ENCODE measurements at places on chromosomes 7 and 10.

- no peak for DNase-seq
These were observed 407 bp upstream of the MKRN1 start for GRCh38 chr7:140479739-140480084.

DNA sequence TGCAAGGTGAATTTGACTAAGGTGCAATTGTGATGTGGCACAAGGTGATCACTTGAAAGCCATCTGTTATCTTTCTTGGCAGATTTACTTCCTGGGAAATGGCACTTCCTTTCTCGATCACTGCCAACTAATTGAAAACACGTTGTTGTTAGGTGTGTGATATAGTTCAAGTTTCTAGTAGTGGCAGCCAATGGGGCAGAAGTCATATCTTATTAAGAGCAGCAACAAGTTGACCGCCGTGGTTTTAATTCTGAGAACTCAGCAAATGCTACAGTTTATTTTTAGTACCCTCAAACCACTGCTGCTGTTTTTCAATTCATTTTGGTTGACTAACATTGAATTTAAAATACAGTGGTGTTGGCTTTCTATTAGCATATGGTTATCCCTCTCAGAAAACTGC lies 1.6 kb downstream of the CHN2 start:
- peak; percentile 48 for DNase-seq

DNA sequence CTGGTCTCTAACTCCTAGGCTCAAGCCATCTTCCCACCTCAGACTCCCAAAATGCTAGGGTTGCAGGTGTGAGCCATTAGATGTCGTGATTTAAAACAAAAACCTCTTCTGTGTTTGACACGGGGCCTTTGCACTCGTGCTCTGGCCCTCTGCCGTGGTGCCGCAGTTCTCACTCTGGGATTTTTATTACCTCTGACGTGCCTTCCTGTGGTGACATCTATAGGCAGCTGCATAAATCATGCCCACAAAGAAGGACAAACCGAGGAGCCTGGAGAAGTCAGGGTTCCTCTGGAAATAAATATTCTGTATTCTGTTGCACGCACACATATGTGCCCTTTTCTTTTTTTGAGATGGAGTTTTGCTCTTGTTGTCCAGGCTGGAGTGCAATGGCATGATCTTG lies 25.9 kb upstream of the OCM start:
- DNase-seq: no peak

GRCh38 chr7:108448584-108449505 lies 7.4 kb downstream of the NRCAM start:
- DNase-seq: no peak

DNA sequence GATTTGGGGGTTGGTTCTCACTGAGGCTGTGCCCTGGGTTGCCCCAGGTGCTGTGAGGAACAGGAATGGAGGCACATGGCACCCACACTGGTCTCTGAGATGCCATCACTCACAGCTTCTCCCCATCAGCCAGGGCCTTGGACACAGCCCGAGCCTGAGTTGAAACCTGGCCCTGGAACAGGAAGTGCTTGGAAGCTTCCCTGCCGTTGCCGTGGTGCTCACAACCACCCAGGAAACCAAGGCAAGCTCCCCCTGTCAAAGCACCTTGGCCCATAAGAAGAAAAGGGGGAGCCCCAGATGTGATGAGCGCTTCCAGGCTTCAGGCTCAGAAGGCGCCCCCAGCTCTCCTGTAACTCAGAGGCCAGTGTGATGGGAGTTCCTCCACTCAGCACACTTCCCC lies at the start of gene BTBD16:
TSS of gene BTBD16 (plus strand) at position 221 of the 400 bp plus-strand sequence. CDS start 3,786 bp downstream, outside the sequence.
- no peak for DNase-seq

GRCh38 chr10:113239566-113240350 lies 289.7 kb downstream of the TCF7L2 start:
- no peak for DNase-seq

- DNase-seq: no peak
These were observed 20.1 kb upstream of the COL13A1 start for GRCh38 chr10:69781576-69781975.

DNA sequence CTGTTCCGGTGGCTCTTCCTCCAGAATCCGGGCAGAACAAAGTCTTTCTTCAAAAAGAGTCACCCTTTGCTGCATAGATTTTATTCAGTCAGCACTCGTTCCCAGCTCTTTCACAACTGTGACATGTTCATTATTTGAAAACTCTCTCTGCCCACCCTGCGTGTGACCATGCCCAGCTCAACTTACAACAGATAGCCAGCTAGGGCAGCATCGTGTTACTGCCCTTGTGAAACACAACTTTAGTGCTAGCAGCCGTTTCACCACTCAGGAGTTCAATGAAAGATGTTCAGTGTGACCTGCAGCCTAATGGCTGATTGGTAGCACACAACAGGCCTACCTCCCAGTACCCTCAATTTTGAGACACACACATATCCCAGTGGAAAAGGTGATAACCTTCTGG lies 57.9 kb downstream of the ZNF438 start:
- DNase-seq: no peak

GRCh38 chr7:55508221-55509011 lies 63.9 kb downstream of the VOPP1 start:
- no peak for DNase-seq

GRCh38 chr7:114936471-114936870 lies 14.6 kb downstream of the MDFIC start:
- DNase-seq: no peak

DNA sequence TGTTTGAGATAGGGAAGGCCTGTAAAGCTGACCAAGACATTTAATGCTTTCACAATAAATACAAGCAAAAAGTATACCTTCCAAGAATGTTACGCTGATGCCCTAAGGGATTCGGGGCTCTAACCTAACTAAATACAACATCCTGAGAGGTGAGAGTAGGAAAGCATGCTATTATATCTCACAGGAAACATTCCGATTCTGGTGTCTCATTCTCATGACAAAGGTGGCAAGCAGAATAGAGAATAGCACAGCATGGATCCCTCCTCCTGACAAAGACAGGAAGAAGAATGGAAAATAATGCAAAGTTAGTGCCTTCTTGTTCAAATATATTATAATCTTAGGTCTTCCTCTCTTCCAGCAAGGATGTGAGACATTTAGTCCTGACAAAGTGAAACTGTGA lies 504.3 kb downstream of the TFEC start:
- no peak for DNase-seq

DNA sequence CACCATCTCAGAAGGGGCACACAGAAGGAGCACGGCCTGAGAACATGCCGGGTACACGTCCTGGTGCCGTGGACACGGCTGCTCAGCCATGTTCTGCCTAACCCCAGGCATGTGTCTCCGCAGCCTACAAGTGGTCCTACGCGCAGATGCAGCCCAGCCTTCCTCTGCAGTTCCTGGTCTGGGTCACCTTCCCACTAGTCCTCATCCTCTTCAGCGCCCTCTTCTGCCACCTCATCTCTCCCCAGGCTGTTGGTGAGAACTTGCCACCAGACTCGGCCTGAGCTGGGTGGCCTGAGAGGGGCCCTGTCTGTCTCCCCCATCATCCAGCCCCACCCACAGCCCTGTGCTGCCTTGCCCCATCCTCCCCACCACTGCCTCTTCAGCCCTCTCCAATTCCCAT lies 5.3 kb downstream of the CLCN1 start:
- DNase-seq: no peak

- DNase-seq: no peak
These were observed 18.6 kb downstream of the NSMCE4A start for GRCh38 chr10:121956111-121957061.

DNA sequence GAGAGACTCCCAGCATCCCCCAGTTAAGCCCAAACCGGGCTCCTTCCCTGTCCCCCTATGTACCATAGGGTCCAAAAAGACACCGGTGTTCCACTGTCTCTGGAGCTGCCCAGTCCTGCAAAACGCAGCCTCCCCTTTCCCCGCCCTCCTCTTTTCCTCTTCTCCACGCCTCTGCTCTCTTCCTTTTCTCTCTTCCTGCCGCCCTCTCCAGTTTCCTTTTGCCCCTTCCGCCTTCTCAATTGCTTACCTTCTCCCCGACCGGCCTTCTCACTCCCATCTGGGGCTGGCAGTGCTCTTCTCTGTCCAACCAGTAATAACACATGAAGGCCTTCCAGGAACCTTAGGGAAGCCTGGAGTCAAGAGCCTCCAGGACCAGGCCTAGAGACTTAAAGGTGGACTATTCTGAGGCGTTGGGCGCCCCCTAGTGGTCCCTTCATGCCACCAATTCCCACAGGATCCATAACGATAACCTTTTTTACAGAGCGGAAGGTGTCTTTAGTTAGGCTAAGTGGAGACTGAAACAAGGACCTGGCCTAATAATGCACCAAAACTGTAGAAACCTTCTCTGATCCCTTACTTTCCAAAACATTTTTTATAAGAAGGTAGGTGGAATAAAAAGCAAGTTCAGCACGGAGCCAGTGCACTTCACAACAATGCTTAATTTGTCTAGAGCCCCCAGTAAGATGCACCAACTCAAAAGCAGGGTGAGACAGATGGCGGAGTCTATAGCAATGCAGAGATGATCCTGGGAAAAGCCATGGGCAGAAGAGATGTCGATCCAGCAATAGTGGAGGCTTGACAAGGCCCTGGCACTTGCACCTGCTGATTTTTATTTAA lies 27.2 kb upstream of the MSRB2 start:
- peak; percentile 60 for DNase-seq

- no peak for DNase-seq
These were observed 16.3 kb downstream of the AKR1D1 start for GRCh38 chr7:138092486-138093028.

DNA sequence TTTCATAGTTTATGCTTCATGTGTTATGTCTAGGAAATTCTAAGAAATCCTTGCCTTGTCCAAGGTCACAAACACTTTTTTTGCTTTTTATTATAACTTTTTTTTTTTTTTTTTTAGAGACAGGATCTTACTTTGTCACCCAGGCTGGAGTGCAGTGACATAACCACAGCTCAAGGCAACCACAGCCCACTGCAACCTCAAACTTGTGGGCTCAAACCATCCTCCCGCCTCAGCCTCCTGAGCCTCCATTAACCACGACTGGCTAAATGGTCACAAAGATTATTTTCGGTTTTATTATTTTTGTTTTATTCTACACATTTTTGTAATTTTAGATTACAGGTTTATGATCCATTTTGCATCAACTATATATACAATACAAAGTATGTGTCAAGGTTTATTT lies 7.1 kb upstream of the FAM204A start:
- peak; percentile 8 for DNase-seq

DNA sequence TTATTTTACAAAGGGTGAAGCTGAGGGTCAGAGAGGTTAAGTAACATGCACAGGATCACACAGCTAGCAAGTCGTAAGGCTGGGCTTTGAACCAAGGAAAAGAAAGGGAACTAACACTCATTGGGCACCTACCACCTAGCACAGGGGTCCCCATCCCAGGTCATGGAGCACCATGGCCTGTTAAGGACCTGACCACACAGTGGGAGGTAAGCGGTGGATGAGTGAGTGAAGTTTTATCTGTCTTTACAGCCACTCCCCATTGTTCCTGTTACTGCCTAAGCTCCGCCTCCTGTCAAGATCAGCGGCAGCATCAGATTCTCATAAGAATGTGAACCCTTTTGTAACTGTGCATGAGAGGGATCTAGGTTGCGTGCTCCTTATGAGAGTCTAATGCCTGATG lies 222.8 kb downstream of the RAB11FIP2 start:
- DNase-seq: no peak

- no peak for DNase-seq
These were observed 20.1 kb upstream of the GSTK1 start for GRCh38 chr7:143243111-143243510.

DNA sequence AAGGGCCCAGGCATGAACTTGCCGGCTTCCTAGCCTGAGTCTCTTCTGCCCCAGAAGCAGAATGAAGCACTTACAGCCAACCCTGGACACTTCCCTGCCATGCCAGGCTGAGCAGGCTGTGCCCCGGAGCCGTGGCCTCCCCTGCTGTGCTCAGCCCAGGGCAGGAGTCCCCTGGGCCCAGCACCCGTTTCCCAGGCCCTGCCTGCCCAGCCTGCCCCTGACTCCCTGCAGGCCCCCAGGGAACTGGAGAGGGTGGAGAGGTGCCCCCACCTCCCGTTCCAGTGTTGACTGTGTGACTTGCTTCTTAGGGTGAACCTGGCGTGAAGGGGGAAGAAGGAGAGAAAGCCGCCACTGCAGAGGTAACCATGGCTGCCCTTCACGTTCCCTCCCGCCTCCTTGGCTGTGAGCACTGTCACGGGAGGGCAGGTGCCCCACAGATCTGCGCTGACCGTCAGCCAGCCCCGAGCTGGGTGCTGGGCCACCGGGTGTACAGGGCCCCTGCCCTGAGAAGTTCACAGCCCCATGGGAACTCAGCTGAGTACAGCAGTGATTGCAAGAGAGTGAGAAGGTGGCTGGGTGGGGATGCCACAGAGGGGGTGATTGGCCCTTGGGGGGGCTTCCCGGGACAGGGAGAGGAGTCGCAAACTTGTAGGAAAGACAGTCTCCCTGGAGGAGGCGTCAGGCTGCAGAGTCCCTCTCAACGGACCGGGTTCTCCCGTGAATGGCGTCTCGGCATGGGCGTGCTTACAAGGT lies 75.9 kb downstream of the MYL10 start:
- no peak for DNase-seq

Data from CD4-positive, alpha-beta T cell treated with Interleukin-12 subunit alpha and Interleukin-12 subunit beta, for 1 hour (primary cell).